ENCODE measurements at places on chromosomes 2 and 18.

GRCh38 chr2:222804351-222804750 is 56.5 kb upstream of the ACSL3 start:
- no peak for DNase-seq

- no peak for DNase-seq
Measured at GRCh38 chr2:217150236-217150635, 290.4 kb upstream of the TNP1 start.

- DNase-seq, result no peak
Measured at GRCh38 chr2:48412443-48413250, 117.3 kb upstream of the STON1 start.

- DNase-seq, result no peak
Measured at GRCh38 chr2:237861875-237862527, 2.6 kb downstream of the RAMP1 start.

GRCh38 chr2:68390114-68390513 is 25.0 kb downstream of the PLEK start:
- DNase-seq, result no peak

DNA sequence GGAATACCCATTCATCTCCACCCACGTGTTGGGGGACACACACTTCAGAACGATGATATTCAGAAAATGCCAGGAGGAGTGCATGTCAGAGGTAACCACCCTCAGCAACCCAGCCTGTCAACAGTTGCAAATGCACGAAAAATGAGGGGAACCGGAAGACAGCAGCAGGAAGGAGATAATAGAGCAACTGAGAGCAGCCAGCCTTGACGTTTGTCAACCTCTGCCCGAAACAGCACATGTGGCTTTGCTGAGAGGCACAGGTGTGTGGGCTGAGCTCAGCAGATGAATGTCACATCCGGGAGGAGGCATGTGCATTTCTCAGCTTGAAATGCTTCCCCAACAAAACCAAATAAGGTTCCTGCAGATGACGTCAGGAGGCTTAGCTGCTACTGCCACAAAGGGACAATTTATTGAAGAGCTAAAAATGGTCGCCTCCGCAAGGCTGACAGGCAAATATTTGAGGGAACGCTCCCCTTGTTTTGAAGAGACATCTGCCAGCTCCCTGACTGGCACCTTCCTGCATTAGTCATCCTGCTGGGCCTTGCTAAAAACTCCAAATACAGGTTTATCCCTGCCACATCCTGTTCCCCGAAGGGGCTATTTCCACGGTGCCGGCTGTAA is 419.0 kb downstream of the NBAS start:
- peak; percentile 88 for DNase-seq

GRCh38 chr2:190182071-190182524 is 119.6 kb upstream of the MSTN start:
- no peak for DNase-seq

- DNase-seq, result no peak
Measured at GRCh38 chr2:88549616-88550292, 77.5 kb downstream of the EIF2AK3 start.

GRCh38 chr2:211534632-211535031 is 978.2 kb downstream of the CPS1 start:
- DNase-seq, result no peak

DNA sequence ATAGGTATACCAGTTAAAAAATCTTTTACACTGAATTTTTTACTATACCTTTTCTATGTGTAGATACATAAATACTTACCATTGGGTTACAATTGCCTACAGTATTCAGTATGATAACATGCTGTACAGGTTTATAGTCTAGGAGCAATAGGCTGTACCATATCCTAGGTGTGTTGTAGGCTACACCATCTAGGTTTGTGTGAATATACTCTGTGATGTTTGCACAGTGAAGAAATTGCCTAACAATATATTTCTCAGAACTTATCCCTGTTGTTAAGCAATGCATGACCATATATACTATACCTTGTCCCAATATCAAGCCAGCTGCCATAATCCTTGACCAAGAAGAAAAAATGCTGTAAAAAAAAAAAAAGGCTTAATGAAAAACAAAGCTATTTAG is 114.5 kb downstream of the PIGN start:
- DNase-seq, result no peak

DNA sequence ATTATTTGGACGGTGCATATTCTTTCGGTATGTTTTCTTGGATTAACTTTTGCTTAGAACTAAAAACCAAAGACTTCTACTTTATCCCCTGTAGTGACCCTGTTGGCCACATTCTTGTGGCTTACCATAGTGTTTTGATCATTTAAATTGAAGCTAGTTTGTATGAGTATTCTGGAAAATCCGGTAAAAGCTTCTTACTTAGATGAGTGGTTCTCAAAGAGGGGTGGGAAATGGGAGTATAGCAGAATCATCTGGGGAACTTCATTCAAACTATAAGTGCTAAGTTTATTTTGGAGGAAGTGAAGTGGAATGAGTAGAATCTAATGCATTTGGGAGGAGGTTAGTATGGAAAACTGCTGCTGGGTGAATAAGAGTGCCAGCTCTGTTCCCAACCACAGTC is 3.8 kb downstream of the PPP1CB start:
- no peak for DNase-seq

GRCh38 chr2:9460441-9461017 is 13.8 kb upstream of the IAH1 start:
- DNase-seq, result no peak

- DNase-seq, result no peak
Measured at GRCh38 chr18:76137216-76137615, 357.8 kb downstream of the ZNF516 start.

DNA sequence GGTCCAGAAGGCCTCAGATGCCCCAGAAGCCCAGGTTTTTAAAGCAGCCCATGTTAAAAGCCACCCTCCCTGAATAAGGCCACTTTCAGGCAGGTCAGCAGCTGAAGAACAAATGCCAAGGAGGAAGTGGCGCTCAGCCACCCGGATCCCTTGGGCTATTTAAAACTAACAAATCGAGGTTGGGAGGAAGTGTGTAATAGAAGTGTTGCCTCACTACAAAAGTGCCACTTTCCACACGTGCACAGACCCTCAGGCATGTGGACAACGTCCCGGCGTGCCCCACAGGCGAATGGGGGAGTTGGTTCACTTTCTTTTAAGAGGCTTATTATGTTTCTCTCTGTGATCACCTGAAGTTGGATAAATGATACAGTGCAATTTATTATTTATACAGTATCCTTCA is 173.8 kb upstream of the SALL3 start:
- DNase-seq, result no peak

GRCh38 chr2:61993422-61994024 is 88.0 kb downstream of the COMMD1 start:
- peak; percentile 3 for DNase-seq

DNA sequence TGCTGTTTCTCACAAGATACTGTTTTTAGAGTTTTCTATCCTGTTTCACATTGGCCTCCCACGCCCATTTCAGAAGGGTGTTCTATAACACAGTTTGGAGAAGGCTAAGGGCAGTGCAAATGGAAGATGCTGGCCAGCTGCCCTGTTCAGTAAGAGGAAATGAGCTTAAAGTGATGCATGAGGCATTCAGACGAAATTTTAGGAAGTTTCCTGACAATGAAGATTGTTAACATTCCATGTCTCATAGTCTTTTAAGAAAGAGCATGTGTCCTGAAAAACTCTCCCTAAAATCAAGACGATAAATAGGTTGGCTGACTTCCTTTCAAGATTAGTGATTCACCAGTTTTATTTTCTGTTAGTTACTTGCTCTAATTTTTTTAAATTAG is 484.2 kb upstream of the NRP2 start:
- DNase-seq, result no peak

GRCh38 chr2:143852759-143853158 is 667.2 kb downstream of the ZEB2 start:
- no peak for DNase-seq
